Activated CD4-positive, alpha-beta T cell treated with anti-CD3 and anti-CD28 coated beads, Interleukin-2, amount 50 U/mL, for 4 hours (primary cell): ENCODE measurements at places on chromosomes 3 and 15.

- no peak for DNase-seq
Observed at GRCh38 chr3:187005827-187006481, 75.6 kb downstream of the ST6GAL1 start.

GRCh38 chr15:81302701-81303109 lies 21.2 kb downstream of the STARD5 start:
- DNase-seq: no peak

DNA sequence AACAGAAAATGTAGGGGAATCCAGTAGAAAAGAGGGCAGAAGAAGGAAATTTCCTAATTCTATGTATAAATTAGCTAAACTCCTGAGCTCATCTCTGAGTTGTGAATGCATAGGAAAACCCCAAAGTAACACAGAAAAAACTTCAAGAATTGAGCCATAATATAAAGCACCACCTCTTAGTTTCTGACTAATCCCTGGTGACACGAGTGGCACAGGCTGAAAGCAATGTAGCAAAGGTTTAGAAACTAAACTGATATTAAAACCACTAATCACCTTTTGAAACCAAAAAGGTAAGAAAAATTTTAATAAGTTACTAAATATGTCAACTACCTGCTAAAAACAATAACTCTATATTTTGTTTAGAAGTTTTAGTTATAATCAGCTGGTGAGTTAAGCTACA lies 255.6 kb upstream of the NECTIN3 start:
- no peak for DNase-seq

GRCh38 chr15:100338971-100339444 lies 2.8 kb downstream of the ADAMTS17 start:
- DNase-seq: peak; percentile 55

- peak; percentile 60 for DNase-seq
Observed at GRCh38 chr3:194687638-194688199, 2.0 kb downstream of the FAM43A start.

DNA sequence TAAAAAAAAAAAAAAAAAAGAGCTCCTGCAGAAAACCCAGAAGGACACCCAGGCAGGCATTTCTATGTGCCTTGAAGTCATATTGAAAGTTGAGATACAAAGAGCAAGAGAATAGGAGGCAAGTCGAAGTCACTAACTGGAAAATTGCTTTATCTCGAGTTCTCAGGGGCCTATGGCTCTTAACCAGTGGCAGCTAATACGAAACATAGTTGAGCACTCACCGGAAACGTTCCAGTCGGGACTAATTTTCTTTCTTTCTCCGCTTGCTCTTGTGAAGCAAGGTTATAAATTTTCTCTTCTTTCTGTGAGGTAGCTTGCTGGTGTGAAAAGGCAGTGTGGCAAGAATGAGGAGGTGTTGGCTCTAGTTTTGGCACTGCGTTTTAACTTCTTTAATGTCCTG lies 181.5 kb downstream of the ADAMTS9 start:
- DNase-seq: no peak

GRCh38 chr3:133831966-133832801 lies 26.6 kb downstream of the SRPRB start:
- DNase-seq: no peak

GRCh38 chr3:149783576-149783975 lies 8.8 kb downstream of the ANKUB1 start:
- no peak for DNase-seq

DNA sequence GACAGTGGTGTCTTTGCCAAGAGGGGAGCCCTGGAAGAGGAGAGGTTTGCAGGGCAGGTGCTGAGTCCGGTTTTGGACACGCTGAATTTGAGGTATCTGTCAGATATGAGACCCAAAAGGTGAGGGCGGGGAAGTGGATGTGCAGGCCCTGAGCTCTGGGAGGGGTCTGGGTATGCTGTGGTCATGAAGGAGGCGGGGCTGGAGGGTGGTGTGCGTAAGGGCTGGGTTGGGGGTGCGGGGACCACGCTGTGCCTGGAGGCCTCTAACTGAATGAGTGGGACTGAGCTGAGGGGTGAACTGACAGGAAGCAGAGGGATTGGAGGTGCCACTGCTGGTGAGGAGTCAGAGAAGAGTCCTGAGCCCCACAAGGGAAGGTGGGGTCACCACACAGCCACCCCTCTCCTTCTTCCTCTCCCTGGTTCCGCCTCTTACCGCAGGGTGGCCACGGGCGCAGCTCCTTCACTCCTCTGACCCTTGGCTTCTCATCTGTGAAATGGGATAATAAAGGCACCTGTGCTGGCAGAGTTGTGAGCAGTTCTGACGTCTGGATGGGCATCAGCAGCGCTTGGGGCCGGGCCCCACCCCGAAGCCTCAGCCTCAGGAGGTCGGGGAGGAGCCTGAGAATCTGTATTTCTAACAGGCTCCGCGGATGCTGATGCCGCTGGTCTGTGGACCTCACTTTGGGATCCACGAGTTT lies 28.8 kb downstream of the PSTPIP1 start:
- no peak for DNase-seq

DNA sequence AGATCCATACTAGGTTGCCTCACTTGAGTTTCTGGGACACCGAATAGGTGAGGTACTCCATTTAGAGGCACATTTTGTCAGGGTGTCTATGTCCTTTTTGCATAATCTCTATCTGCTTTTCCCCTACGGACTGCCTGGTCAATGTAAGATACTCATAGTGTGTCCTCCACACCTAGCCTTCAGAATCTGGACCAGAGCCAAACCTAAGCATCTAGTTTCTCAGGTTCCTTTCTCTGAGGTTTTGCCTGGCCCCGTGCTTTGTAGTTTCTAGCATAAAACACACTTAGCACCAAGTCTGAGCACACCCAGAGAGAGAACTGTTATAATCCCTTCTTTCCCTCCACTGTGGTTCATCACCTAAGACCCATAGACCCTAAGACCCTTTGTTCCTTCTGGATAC lies 105.9 kb upstream of the MLF1 start:
- no peak for DNase-seq

DNA sequence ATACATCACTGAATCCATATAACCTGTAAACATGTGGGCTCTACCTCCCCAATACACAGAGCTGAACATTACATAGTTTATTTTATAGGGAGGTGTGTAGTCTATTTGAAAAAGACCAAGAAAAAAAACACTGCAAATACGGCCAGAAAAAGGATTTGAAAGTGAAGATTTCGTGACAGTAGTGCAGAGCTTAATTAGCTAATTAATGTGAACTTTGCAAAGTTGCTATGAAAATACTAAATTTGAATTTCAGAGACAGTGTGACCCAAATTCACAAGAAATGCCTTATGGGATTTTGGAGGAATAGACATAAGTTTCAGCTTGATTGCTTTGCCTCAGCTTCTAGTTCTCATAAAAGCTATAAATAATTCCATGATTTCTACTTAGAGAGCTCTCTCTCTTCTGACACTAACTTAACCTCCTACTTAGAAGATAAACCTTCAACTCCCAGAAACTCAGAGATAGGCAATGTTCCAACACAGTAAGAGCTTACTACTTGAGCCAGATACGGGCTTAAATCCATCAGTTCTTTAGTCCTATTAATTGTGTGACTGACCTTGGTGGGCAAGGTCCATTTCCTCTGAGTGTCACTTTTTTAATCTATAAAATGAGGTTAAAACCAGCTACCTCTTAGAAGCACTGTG lies 87.3 kb upstream of the THBS1 start:
- no peak for DNase-seq

DNA sequence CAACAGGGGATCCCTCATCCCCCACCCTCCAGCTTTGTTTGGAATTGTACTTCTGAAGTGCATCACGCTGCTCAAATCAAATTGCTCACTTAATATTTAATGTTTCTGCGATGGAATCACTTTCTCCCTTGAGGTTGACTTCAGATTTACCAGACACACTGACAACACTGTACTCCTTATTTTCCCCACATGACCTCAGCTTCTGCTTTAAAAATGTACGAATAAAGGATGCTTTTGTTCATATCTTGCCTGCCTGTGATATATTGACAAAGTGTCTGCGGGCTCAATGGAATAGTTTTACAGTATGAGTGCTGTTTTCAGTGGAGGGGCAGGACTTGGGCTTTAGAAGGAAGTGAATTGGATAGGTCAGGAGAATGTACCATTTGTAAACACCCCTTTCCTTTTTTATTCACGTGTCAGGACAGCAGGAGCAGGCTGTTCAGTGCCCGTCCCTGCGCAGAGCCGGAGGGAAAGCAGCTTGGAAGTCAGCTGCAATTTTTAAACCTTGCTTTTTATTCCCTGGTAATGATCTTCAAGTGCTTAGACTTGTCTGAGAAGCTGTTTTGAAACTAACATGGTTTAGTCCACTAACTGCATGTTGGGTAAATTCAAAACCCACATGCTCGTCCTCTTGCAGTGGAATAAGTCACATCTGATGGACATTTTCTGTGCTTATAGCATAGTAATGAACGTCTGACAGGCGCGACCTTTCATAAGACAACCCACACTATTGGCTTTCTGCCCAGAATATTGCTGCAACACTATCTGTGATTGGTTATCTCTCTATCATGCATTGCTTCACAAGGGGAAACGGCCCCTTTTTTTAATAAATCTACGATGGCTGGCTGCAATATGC lies 29.9 kb downstream of the MBNL1 start:
- peak; percentile 25 for DNase-seq

- no peak for DNase-seq
Observed at GRCh38 chr15:69314131-69314530, 15.4 kb downstream of the PAQR5 start.

DNA sequence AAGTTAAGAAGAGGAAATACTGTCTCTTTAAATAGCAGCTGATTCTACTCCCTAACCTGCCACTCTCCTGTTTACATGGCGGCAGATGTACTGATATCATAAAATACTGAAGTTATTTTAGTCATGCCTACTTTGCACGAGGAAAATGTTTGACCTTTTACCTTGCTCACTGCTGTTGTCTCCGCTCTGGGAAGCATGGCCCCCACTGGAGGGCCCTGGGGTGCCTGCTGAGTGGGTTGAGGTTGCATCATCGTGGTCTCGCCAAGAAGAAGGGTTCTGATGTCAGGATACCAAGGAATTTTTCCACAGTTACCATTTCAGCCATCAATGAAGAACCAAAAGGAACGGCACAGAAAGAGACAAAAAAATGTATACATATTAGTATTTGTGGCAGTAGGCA lies 16.7 kb downstream of the MEIS2 start:
- DNase-seq: no peak

DNA sequence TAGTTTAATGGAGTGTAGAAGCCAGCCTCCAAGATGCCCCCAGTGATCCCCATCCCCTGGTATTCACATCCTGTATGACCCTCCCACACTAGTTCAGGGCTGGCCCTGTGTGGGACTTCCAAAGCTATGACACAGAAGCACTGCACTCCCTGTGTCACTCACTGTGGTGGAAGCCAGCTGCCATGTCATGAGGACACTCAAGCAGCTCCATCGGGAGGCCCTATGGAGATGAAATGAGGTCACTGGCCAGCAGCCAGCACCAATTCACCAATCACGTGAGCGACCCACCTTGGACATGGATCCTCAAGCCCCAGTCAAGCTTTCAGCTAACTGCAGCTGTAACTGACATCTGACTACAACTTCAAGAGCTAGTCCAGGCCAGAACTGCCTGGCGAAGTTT lies 3.9 kb upstream of the ACAN start:
- DNase-seq: no peak

DNA sequence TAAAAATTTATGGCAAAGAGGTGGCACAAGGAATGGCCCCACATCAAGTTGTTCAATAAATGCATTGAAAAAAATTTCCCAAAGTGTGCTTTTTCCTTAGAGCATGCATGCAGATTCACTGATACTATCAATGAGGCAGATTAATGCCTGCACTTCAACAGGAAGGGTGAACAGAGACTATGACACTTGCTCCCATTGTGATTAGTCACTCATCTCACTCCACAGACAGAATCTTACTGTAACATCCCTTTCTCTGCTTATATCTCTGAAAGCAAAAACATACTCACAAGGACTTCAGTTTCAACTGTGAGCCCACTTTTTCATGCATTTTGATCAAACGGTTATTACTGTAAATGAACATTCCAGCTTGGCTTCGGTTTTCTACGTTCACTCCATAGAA lies 60.9 kb downstream of the MORC1 start:
- no peak for DNase-seq

- DNase-seq: peak; percentile 64
Observed at GRCh38 chr3:187740421-187741399, 4.6 kb downstream of the BCL6 start.

DNA sequence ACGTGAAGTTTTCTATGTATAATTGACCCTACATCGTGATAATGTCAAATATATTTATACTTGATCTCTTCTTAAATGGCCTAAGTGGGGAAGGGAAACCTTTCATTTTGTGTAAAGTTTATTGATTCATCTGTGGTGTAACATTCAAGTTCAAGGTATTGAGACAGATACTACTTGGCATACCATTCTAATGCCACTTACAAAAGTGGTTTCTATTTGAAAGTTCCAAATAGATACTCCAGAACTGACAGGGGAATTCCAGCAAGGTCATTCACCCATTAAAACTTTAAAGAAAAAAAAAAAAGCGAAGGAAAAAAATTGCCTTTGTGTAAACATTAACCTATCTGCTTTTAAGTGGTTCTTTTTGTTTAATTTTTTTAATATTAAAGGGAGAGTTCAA lies 45.3 kb upstream of the MAP3K13 start:
- no peak for DNase-seq

DNA sequence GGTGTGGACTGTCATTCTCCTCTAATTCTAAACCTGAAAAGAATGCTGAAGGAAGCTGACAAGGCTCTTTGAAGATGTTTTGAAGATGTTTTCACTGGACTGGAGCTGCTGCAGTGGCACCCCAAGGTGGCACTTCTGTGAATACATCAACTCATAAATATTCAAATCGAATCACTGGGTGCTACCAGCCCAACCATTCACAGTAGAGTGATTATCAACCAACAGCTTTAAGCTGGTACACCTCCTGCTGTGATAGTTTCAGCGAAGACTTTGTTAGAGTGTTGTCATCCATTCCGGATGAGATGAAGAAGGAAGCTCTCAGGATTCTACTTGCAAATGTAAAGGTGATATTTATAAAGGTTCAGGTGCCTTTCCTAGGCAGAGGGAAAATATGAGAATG lies 106.6 kb downstream of the LSAMP start:
- no peak for DNase-seq

DNA sequence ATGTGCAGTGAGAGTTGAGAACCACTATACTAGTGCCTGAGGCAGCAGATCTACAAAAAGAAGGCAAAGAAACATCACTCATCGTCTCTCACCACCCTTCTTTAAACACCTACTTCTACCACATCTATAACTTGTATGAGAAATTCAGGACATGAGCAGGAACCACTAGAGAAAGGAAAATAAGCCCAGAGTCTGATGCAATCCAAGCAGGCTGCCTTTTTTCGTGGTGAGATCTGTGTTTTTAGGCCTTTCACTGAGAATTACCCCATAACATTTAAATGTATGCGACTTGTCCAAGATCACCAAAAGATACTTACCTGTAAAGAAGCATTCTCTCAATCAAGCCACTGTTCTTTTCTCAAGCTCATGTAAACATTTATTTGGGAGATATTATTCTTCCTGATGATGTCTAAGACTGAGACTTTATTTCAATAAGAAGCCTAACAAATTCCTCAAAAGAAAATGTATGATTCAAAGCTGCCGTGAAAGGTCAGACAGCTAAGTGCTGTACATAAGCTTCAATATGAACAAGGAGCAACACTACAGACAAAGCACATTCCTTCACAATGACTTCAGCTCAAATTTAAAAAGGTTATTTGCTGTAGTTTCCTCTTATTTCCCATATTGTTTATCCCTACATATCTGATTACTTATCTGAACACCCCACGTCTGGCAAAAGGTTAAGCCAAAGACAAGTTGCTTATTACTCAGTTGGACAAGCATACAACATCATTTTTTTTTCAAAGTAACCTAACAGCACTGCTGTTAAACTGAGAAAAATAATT lies 16.5 kb downstream of the SPICE1 start:
- DNase-seq: no peak

GRCh38 chr3:51610708-51611107 lies 60.3 kb upstream of the TEX264 start:
- no peak for DNase-seq
